ENCODE measurements at places on chromosomes 12 and 14. TPM values are rescaled to one million over a fixed set of nuclear protein-coding genes. Genes with fewer than 3 reads are reported as not detected.
A peak's percentile ranks its signal among the peaks of the same experiment; 100 is the strongest.

MYF5 gene
- total RNA-seq, result not detected

DNA sequence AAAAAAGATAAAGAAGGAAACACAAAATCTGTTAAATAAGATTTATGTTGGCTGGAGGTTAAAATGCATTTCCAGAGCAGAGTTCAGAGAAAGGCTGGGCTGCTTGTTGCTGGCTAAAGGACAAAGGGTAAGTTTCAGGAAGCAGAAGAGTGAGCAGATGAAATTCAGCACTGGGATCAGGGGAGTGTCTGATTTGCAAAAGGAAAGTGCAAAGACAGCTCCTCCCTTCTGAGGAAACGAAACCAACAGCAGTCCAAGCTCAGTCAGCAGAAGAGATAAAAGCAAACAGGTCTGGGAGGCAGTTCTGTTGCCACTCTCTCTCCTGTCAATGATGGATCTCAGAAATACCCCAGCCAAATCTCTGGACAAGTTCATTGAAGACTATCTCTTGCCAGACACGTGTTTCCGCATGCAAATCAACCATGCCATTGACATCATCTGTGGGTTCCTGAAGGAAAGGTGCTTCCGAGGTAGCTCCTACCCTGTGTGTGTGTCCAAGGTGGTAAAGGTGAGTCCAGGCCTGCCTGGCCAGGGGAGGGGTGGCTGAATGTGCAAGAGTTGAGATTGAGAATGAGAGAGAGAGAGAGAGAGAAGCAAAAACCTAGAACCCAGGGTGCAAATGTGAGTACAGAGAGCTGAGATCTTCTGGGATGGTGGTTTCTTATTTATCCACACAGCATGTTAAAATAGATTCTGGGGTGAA is at the start of gene OAS1:
Gene OAS1 (plus strand): TSS at position 251 of the 703 bp plus-strand sequence. CDS start 78 bp downstream, at position 329.
- DNase-seq, result peak; percentile 61

PPP2R3C gene
- 34.6 TPM for total RNA-seq

GRCh38 chr12:101424620-101425019 is 17.0 kb upstream of the ARL1 start:
- DNase-seq, result no peak

DNA sequence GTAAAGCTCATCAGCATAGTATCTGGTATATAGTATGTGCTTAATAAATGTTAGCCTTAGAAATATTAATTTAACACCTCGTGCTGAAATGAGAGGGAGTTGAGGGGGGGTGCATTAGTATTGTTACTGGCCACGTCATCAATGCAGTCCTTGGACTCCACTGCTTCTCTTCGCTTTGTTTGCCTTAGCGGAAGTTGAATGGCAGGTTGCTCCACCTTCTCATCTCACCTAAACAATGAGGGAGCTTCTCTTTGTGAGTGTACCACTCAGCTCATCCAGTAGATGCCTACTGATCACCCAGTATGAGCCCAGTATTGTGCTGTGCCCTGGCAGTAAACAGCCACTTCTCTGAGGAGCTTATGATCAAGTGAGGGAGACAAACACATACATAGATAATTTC is 4.5 kb downstream of the TMEM117 start:
- no peak for DNase-seq

ZNF384 gene
- 12.1 TPM for total RNA-seq

- no peak for DNase-seq
Measured at GRCh38 chr12:16407346-16407745, 59.9 kb downstream of the MGST1 start.

GRCh38 chr14:100150932-100151587 is 8.4 kb downstream of the DEGS2 start:
- DNase-seq, result no peak

- no peak for DNase-seq
Measured at GRCh38 chr14:84421621-84422020, 1108.3 kb upstream of the FLRT2 start.

DNA sequence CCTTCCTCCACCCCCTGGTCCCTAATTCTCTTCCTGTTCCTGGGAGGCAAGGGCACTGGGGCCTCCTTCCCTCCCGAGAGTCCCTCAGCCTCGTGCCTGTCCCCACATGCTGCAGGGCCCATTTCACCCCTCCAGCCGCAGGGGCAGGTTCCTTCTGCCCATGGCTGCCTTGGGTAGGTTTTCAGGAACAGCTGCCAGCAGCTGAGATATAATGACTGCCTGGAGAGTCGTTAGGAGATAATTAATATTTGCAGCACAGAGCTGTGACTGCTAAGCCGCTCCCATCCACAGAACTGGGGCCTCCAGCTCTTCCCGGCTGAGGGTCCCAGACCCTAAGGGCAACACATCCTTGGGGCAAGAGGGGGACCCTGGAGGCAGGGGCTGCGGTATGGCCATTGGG is 211.9 kb upstream of the LHX5 start:
- no peak for DNase-seq

- DNase-seq, result no peak
Measured at GRCh38 chr12:102043928-102044327, 17.9 kb downstream of the WASHC3 start.

DNA sequence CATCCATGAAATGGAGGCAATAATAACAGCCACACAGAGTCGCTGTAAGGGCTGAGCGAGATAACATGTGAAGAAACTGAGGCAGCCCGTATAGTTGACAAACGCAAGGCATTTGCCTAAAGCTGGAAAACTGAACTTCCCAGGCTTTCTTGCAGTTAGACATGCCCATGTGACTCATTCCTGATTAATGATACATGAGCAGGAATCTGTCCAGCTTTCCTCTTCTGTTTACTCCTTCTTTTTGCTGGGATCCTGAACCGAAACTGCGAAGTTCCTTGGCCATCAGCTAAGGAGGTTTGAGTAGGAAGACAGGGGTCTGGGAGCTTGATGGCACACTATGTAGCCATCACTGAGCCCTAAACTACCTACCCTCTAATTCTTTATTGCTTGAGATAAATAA is 52.2 kb downstream of the ST8SIA1 start:
- peak; percentile 7 for DNase-seq

DNA sequence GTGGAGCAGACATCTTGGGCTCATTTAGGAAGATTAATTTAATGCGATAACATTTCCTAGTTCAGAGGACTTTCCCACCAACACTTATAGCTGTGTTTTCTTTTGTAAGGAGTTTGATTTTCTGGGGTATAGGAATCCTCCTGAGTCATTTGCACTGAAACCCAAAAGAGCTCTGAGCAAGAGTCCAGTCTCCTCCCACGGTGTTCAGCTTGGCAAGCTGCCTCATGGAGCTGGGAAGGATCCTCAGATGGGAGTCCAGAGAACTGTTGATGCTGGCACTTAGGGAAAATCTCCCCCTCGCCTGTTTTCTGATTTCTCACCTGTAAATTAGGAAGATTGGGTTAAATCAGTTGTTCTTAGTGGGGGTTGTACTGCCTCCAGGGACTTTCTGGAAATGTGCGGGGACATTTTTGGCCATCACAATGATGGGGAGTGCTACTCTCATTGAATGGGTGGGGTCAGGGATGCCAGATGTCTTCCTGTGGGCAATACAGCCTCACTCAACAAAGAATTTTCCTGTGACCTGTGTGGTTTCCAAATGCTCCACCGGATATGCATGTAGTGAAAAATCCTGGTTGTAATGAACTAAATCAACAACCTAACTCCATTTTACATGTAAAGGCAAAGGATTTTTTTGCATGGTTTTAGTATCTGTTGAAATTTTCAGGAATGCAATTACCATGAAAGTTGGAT is 150.6 kb downstream of the ADCK1 start:
- DNase-seq, result no peak

A2M gene
- 14.0 TPM for total RNA-seq

DNA sequence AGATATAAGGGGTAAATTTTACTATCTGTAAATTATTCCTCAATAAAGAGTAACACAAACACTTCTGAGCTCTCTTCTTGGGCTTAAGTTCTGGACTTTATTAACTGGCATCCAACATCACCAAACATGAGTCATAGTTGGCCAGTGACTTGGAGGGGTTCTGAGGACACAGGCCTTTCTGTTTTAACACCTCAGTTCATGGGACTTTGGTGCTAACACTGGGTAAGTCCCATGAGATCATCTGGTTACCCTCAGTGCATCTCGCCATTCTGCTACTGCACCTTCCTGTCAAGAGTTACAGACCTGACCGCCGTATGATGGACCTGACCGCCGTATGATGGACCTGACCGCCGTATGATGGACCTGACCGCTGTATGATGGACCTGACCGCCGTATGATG is 9.9 kb downstream of the SLC15A4 start:
- no peak for DNase-seq

- DNase-seq, result peak; percentile 3
Measured at GRCh38 chr12:1435044-1435443, 159.3 kb downstream of the FBXL14 start.

KLRK1 gene
- not detected for total RNA-seq

- peak; percentile 88 for DNase-seq
Measured at GRCh38 chr14:74913986-74914573, 9.0 kb downstream of the RPS6KL1 start.

GRCh38 chr12:92540782-92541423 is 161.9 kb upstream of the PLEKHG7 start:
- DNase-seq, result no peak

GRCh38 chr12:62258941-62259630 is 1.1 kb upstream of the USP15 start:
- DNase-seq, result no peak

EAPP gene
- total RNA-seq, result 49.2 TPM

NR1H4 gene
- total RNA-seq, result 0.34 TPM

- DNase-seq, result peak; percentile 32
Measured at GRCh38 chr14:80211153-80212022, at the start of gene DIO2. DIO2 (minus strand) TSS chr14:80211504; CDS start chr14:80211472, 32 bp downstream.

AMHR2 gene
- total RNA-seq, result not detected

- peak; percentile 72 for DNase-seq
Measured at GRCh38 chr14:91369628-91370445, 47.8 kb downstream of the CCDC88C start.

DNA sequence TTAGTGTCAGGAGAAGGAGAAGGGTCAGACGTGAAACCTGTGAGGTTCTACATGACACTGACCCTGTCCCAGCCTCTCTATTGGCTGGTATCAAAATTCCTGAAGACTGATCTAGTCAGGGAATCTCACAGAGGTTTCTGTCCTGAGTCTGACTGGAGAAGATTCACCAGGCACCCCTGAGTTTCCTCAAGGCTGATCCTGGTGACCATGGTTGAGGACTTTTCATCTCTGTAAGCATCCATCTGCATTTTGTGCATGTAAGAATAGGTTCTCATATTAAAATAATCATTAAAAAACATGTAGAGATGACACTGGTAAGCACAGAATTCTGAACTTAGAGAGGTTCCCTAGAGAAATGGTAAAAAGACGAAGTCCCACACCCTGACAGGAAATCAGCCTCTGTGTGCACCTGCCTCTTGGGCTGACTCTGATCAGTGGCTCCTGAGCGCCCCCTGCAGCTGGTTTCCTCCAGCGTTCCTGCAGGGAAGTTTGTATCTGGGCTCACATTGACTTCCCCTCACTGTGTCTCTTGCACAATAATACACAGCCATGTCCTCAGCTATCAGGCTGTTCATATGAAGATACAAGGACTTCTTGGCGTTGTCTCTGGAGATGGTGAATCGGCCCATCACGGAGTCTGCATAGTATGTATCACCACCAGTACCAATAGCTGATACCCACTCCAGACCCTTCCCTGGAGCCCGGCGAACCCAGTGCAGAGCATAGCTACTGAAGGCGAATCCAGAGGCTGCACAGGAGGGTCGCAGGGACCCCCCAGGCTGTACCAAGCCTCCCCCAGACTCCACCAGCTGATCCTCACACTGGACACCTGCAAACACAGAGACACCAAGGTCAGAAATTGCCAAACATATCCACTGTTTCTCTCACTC is 991.9 kb downstream of the TMEM121 start:
- no peak for DNase-seq

- DNase-seq, result no peak
Measured at GRCh38 chr12:94429191-94429590, 30.5 kb downstream of the CEP83 start.

LRP1-AS gene
- not detected for total RNA-seq

AHNAK2 gene
- total RNA-seq, result 24.5 TPM

GRCh38 chr12:1401891-1402290 is 192.5 kb downstream of the FBXL14 start:
- DNase-seq, result no peak

DNA sequence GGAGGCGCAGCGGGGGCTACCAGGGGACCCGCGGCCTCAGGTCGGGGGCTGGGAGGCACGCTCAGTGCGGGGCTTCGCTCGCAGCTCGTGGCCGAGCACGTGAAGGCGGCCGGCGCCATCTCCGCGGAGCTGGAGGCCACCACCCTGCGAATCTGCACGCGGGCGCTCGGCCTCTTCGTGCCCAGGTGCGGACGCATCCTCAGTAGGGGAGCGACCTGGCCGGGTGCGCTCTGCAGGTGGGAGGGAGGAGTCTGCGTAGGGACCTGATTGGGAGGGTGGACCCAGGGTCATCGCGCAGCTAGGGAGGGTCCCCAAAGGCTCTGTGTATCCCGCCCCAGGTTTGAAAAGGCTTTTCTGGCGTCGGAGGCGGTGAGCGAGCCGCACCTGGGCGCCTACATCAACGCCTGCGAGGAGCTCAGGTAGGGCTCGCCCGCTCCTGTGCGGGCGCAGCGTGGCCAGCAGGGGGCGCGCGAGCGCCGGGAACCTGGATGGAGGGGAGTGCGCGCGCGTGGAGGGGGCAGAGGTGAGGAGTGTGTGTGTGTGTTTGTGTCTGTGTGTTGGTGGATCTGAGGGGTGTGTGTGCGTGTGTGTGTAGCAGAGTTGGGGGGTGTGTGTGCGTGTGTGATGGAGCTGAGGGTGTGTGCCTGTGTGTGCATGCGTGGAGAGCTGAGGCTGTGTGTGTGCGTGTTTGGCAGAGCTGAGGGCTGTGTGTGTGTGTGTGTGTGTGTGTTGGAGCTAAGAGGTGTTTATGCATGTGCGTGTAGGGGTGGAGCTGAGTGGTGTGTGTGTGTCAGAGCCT is 10.3 kb downstream of the EXOC3L4 start:
- DNase-seq, result peak; percentile 60

DNA sequence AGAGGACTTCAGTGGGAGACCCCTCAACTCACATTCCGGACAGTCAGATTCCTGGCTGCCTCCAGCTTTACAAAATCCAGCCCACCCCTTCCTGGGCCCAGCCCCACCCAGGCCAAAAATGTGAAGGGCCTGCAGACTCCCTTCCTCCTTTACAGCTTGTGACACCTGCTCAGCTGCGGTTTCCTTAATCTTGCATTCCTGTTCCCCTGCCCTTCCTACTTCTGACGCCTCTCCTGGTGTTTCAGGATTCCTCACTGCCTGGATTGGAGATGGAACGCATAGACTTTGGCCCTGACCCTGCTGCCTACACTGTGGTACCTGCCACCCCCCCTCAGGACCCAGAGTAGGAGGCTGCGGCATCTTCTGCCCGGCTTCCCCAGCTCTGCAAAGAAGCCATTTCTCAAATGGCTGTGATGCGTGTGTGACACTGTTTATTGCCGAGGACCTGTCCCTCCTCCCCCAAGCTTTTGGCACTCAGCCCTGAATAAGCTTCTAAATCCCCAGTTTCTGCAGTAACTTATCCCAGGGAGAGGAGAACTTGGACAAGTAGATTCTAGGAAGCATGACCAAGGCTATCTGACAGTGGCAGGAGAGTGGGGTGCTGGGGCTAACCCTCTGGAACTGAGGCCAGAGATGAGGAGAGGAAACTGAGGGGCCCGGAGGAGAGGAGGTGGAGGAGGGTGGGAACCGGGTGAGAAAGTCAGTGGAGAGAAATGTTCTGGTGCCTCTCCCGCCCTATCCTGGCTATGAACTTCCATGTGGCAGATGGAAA is 24.9 kb upstream of the BCDIN3D start:
- DNase-seq, result no peak

GRCh38 chr14:103003351-103003615 is 54.1 kb downstream of the CDC42BPB start:
- no peak for DNase-seq

LRFN5 gene
- total RNA-seq, result not detected
